ENCODE measurements at places on chromosomes 16 and 17.

- no peak for DNase-seq
Measured at GRCh38 chr16:83996481-83997252, 28.6 kb downstream of the NECAB2 start.

DNA sequence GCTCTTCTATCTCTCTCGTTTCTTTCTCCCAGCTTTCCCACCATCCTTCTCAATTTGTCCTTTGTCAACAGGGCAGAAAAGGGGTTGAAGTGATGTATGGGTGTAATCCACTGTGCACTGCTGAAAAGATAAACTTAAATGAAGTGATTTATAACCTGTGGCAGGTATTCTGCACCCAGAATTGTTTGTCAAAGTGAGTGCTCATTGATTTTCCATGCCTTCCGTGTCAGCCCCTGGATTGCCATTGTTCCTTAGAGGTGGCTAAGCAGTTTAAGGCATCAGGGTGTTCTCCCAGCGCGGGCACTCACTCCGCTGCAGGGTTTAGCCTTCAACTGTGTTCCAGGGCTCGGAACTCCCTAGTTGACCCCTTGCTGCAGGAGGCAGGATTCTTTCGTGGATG, 82.9 kb downstream of the PITPNC1 start:
- no peak for DNase-seq

DNA sequence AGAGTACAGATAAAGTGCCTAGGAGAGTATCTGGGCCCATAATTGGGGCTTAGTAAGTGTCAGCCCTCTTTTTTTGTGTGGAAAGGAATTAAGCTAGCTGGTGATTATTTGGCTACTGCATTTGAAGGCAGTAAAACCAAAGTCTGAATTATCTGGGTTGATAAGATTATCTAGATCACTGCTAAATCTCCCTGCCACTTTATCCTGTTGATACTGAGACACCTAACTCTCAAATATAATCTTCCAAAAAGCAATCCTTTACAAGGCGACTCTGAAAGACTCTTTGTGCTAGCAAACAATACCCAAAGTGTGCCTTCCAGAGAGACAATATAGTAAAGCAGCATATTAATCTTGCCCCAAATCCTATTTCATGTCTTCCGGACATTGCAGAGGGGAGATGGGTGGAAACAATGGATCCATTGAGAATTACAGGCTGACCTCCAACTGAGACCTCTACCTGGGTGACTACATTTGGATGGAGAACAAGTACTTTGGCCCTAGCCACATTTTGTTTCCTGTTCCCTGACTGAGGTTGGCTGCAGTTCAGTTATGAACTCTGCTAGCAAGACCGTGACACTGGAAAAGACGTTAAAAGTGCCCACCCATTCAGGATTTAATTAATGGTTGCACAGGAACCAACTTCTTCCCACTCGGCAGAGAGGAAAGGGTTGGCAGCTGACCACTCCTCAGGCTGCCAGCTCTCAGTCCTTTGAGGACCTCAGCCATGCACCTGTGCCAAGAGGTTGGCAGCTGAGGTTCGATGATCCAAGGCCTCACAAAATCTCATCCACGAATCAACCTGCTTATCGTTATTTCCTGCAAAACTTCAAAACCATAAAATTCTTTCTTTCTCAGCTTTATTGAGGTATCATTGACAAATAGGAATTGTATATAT, 72.6 kb downstream of the SYCE1L start:
- no peak for DNase-seq

- DNase-seq: no peak
Measured at GRCh38 chr17:82878527-82878926, 38.7 kb upstream of the ZNF750 start.

- no peak for DNase-seq
Measured at GRCh38 chr17:81388091-81388611, 7.1 kb upstream of the BAHCC1 start.

DNA sequence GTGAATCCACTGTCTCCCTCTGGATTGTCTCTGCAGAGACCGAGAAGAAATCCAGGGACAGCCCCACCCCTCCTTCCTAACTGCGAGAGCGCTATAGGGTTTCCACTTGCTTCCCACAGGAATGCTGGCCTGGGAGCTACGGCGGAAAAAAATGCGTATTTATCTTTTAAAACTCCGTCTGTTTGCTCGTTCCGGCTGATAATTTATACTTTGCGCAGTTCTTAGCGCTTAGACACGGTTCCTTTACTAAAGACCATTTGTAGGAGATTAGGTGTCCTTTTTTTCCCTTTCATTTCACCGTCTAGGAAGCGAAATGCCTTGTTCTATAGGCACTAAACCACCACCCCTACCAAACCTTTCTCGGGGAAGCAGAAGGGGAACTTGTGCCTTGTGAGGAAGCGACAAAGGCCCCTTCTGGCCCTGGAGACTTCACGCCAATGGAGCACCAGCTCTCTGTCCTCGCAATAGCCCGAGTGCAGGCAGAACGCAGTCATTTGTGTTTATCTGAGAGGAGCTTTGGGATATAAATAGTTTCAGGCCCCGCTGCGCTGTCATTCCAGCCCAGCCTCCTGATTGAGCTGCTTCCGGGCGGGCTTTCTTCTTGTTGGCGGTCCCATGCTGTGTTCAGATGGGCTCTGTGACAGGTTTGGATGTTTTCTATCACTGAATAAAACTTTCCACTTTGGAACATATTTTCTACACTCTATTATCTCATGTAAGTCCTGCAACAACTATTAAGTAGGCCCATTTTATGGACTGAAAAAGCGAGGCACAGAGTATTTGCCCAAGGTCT, 791 bp upstream of the SUPT4H1 start:
- no peak for DNase-seq

Measured in T-helper 2 cell treated with Interferon-gamma antibody and Interleukin-4, amounts not matched to agents 5 μg/mL and 100 μg/mL, for 36 hours (primary cell).